ENCODE measurements at places on chromosomes 5 and 9. TPM values are rescaled to one million over a fixed set of nuclear protein-coding genes. Genes with fewer than 3 reads are reported as not detected.

The RFESD gene
- total RNA-seq, result 2.0 TPM

The HABP4 gene
- total RNA-seq, result 15.9 TPM

The ANGPTL2 gene
- total RNA-seq, result not detected

The HNRNPAB gene
- 317 TPM for total RNA-seq

The C9orf85 gene
- total RNA-seq, result 12.2 TPM

The KDM3B gene
- total RNA-seq, result 39.9 TPM

The STC2 gene
- 35.0 TPM for total RNA-seq

The STKLD1 gene
- 1.7 TPM for total RNA-seq

The INSL4 gene
- 15.8 TPM for total RNA-seq

Measured in A549 treated with Mapracorat at 1 μM for 4 hours (cell line).